Karpas-422 (cell line): ENCODE measurements at places on chromosomes 16 and 17. TPM values are rescaled to one million over a fixed set of nuclear protein-coding genes. Genes with fewer than 3 reads are reported as not detected.

- H3K4me1 ChIP-seq = peaks cover 20% of the 10 kb centered on the region
- H3K27ac ChIP-seq = no peak overlapping the region
- H3K4me3 ChIP-seq = peak overlapping the region; percentile 91
- H3K36me3 ChIP-seq = no peaks in the 10 kb centered on the region
- DNase-seq = peak; percentile 63
- H3K27me3 ChIP-seq = no peaks in the 10 kb centered on the region
These were observed 542 bp downstream of the KLHL36 start for GRCh38 chr16:84648595-84649510.

DNA sequence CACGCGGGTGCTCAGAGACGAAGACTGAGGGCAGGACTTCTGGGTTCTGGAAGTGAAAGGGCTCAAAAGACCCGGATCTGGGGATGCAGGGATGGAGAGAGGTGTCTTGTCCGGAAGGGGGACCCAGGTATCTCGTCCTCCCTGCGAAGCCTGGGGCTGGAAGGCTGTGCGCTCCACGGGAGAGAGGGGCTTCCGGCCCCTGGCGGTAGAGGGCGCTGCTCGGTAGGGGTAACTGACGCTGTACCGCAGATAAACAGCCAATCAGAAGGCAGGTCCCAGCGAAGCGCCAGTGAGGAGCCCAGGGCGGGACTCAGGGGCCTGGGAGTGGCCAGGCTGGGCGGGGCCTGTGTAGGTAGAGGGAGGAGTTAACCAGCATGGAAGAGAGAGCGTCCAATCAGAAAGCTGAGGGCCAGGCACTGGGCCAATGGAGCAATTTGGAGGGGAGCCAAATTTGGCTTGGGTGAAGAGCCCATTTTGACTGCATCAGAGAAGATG is 804 bp downstream of the TGFB1I1 start:
- no peak overlapping the region for H3K27ac ChIP-seq
- H3K4me1 ChIP-seq = no peaks in the 10 kb centered on the region
- H3K27me3 ChIP-seq = no peaks in the 10 kb centered on the region
- DNase-seq = peak; percentile 62

Gene NACA2
- total RNA-seq = not detected in 2 replicates

DNA sequence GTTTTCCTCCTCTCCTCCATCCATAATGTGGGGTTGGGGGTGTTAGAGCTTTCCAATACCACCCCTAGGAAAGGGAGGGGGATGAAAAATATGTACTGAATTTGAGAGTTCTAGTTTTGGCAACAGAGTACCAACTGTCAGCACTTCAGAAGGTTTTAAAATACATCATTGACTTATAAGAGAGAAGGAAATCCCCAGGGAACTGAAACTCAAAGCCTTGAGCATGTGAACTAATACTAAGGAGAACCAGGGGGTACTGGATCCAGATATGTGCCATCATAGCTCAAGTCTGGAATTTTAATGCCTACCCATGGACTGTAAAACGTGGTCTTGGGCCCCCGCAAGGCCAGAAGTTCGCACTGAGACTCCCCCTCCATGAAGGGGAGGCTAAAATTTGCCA is 15.8 kb downstream of the CACNG5 start:
- DNase-seq = no peak
- peaks cover 5% of the 10 kb centered on the region for H3K4me1 ChIP-seq
- H3K27ac ChIP-seq = no peak overlapping the region
- H3K4me3 ChIP-seq = no peak overlapping the region

GRCh38 chr17:1928976-1929375 is 96.2 kb downstream of the RTN4RL1 start:
- H3K27ac ChIP-seq = no peak overlapping the region
- H3K36me3 ChIP-seq = no peaks in the 10 kb centered on the region
- H3K27me3 ChIP-seq = no peaks in the 10 kb centered on the region
- DNase-seq = no peak
- H3K4me1 ChIP-seq = no peaks in the 10 kb centered on the region

DNA sequence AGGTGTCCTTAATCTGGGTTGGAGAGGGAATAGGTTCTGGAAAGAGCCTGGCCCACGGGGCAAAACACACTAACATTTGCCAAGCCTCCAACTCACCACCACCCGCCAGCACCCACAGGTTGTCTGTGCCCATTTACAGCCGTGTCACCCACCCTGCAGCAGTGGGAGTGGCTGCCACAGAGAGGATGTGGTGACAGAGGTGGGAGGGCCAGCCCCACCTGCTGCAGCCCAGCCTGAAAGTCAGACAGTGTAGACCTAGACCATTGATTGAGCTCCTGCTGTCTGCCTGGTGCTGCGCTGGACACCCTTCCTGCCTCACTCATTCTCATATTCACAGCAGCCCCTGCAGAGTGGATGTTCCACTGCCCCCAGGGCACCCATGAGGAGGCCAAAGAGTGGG is 44.7 kb downstream of the IL21R start:
- H3K27ac ChIP-seq = no peak overlapping the region
- peaks cover 11% of the 10 kb centered on the region for H3K4me1 ChIP-seq
- H3K27me3 ChIP-seq = no peaks in the 10 kb centered on the region
- no peak for DNase-seq
- H3K4me3 ChIP-seq = no peak overlapping the region

DNA sequence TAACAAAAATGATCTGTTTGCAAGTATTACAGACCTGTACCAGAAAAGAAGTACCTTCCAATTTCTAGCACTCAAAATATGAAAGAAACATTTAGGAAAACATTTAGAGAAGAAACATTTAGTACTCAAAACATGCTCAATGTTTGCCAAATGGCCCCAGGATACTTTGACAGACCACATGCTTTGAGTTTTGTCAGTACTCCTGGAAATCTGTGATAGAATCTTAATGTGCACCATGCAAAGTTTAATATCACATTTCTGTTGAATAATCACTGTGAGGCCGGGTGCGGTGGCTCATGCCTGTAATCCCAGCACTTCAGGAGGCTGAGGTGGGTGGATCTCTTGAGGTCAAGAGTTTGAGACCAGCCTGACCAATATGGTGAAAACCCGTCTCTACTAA is 8.5 kb upstream of the ZC3H7A start:
- H3K4me3 ChIP-seq = no peak overlapping the region
- DNase-seq = no peak
- H3K27ac ChIP-seq = no peak overlapping the region
- H3K27me3 ChIP-seq = no peaks in the 10 kb centered on the region
